ENCODE measurements at places on chromosomes 7 and 10.

DNA sequence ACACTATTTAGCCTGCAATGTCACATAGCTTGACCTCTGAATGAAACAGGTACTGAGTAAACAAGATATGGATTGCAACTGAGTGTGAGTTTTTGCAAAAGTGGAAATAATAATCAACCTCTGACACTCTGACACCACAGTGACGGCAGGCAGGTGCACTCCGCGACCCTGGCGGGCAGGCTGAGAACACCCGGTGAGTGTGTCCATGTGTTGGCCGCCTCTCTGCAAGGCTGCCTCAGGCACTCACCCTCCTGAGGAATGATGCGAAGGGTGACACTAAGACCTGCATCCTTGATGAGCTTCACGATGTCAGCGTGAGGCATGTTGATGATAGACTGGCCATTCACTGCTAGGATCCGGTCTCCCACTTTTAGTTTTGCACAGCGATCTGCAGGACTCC, 336.2 kb downstream of the PHTF2 start:
- DNase-seq: no peak

- no peak for DNase-seq
Observed at GRCh38 chr7:34652809-34653208, 5.2 kb upstream of the NPSR1 start.

DNA sequence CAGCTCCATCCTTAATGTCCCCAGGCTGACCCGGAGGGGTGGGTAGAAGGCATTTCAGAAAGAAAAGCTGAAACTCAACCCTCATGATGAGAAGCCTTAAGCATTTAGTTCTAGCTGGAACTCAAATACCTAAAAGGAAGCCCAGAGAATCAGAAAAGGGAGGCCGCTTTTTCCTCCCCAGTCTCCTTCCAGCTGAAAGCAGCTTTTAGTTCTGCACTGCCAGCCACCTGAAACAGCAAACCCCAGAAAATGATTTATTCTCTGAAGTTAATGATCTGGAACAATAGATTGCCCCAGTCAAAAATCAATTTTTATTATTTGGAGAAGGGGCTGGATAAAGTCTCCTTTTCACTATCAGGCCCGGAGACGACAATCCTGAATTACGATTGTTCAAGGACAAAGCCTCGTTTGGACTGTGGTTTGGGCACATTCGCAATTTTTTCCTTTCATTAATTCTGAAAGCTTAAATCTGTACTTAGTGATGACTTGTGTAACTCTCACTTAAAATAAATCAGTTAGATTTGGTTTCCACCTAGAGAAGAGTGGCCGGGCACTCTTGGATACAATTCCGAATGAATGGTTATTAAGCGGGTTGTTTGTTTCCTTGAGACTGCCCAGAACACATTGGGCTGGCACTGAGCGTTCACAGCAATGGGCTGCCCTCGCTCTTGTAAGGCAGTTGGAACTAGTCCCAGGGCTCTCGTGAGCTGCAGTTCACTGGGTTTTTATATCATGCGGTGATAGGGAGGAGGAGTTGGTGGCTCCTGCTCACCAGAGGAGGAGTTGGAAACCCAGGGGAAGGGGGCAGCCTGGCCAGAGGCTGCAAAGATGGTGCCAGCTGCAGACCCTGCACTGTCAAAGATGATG, 262.2 kb downstream of the CCSER2 start:
- no peak for DNase-seq

GRCh38 chr7:35816514-35816913, 15.7 kb downstream of the SEPTIN7 start:
- no peak for DNase-seq

DNA sequence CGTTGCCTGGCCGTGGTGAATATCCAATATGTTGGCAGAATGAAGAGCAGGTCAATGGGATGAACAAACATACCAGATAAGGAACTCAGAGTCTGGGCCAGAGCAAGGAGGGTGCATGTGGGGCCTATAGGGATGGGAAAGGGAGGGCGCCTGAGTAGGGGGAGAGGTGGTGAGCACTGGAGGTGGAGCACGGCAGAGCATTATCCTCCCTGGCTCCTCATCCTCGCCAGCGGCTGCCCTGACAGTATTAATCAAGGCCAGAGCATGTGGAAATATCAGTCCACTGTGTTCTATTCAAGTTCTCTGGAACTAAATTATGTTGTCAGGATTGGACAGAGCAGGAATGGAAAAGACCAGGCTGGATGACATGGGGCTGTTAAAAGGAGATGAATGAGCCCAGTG, 254.8 kb upstream of the ZMIZ1 start:
- no peak for DNase-seq

- DNase-seq: no peak
Observed at GRCh38 chr10:89042562-89042961, 52.0 kb downstream of the FAS start.

- DNase-seq: no peak
Observed at GRCh38 chr10:10658172-10658785, 359.4 kb upstream of the CELF2 start.

GRCh38 chr7:146172112-146172511, 55.5 kb downstream of the CNTNAP2 start:
- no peak for DNase-seq

DNA sequence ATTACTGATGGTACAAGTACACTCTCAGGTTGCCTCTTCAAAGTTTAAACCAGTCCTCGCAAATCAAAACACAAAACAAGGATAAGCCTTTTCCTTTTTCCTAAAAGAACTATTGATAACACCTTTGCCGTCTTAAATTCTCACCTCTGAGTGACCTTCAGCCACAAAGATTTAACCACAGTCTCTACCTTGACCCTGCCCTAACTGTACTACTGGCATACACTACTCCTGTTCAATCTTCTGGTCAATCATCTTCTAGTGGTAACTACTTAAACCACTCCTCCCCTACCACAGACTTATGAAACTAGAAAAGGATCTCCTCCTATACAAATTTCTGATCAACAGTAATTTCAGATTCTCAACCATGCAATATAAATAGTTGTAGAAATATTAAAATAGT, 15.1 kb downstream of the UPF2 start:
- no peak for DNase-seq

GRCh38 chr10:58653139-58653538, 140.5 kb downstream of the BICC1 start:
- no peak for DNase-seq

GRCh38 chr10:99807786-99808185, 25.3 kb downstream of the ABCC2 start:
- DNase-seq: no peak

GRCh38 chr7:106536079-106536478, 124.9 kb downstream of the CCDC71L start:
- no peak for DNase-seq

- DNase-seq: no peak
Observed at GRCh38 chr10:81920213-81920829, 45.3 kb downstream of the NRG3 start.

- DNase-seq: no peak
Observed at GRCh38 chr7:74371381-74372341, 82.0 kb upstream of the GTF2IRD1 start.

DNA sequence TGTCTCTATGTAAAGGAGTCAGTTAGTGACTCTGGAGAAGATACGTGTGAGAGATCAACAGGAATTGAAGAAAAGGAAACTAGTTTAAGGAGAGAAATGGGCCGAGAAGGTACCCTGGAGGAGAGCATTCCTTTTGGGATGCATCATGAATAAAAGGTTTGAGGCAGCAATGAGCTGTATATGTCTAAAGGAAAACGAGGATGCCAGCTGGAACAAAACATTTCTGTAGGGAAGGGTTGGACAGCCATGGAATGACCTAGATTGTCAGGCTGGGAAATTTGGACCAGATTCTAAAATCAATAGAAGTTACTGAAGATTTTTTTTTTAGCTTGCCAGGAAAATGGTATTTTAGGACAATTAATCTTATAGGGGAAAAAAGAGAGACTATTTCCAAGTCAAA, 17.2 kb upstream of the MPP7 start:
- DNase-seq: no peak

DNA sequence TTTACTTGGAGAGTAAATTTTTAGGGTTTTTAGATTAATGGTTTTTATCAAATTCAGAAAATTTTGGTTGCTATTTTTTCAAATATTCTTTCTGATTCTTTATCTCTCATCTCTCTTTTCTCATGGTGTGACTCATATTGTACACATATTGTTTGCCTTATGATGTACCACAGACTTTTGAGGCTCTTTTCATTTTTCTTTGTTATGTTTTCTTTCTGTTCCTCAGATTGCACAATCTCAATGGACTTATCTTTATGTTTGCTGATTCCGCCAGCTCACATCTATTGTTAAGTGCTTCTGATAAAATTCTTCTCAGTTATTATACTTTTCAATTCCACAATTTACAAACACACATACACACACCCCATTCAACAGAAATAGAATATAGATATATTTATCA, 168.2 kb upstream of the IGFBP3 start:
- DNase-seq: no peak

GRCh38 chr10:77943121-77943901, 16.8 kb upstream of the DLG5 start:
- DNase-seq: peak; percentile 83

GRCh38 chr7:48168159-48168558, 3.1 kb upstream of the ABCA13 start:
- no peak for DNase-seq

DNA sequence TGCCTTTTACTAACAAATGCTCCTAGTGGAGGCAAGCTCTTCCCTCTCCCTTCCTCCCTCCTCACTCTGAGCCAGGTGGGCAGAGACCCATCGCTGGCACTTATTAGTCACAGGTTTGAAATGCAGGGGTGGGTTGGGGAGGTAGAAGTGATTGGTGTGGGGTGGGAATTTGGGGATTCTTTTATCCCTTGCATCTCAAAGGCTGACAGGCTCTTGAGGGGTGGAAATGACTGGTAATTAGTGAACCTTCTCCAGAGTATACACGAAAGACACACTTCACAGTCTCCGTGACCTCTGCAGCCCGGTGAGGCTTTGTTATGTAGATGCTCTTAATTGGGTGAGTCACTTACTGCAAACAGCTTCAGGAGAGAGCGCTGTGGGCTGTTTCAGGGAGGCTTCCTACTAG, 13.9 kb upstream of the LRMDA start:
- DNase-seq: no peak

GRCh38 chr10:69492091-69492745, 41.0 kb downstream of the TSPAN15 start:
- no peak for DNase-seq

DNA sequence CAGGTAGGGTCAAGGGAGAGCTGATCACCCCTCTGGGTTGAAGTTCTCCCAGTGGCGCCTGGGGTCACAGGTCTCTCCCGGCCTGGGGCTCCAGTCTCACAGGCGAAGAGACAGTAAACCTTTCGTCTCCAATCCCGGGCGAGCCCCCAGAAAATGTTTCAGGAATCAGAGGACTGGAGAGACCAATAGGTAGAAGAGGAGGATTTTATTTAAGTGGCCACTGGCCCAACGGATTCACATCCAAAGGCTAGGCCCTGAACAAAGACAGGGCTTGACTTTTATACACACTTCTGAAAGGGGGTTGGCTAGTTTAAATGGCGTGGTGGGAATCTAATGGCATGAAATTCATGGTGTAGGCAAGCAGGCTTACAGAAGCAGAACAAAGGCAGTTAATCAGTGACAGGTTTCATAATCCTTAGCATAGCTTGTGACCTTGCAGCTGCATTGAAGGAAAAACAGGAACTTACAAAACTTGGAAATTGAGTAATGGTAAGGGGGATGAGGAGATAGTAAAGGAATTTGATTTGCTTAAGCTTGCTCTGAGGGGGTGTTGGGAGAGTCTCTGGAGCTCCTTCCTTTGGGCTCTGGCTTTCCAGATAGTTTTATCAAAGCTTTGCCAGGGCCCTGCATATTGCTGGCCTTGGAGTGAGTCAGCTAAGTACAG, 105.5 kb downstream of the TRIM24 start:
- DNase-seq: peak; percentile 68

GRCh38 chr7:100044718-100045117, 4.9 kb upstream of the ZSCAN21 start:
- DNase-seq: no peak

DNA sequence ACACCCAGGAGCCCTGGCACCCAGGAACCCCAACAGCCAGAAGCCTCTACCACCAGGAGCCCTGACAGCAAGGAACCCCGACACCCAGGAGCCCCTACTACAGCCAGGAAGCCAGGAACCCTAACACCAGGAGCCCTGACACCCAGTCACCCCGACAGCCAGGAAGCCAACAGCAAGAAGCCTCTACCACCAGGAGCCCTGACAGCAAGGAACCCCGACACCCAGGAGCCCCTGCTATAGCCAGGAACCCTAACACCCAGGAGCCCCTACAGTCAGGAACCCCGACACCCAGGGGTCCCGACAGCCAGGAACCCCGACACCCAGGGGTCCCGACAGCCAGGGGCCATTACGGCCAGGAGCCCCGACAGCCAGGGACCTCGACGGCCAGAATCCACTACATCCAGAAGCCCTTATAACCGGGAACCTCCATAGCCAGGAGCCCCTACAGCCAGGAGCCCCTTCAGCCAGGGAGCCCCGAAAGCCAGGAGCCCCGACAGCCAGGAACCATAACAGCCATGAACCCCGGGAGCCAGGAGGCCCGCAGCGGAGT, 440 bp upstream of the GLRX3 start:
- no peak for DNase-seq

GRCh38 chr7:39541511-39541910, 24.7 kb upstream of the YAE1 start:
- DNase-seq: no peak

GRCh38 chr7:101411508-101411874, 48.8 kb downstream of the COL26A1 start:
- DNase-seq: no peak

DNA sequence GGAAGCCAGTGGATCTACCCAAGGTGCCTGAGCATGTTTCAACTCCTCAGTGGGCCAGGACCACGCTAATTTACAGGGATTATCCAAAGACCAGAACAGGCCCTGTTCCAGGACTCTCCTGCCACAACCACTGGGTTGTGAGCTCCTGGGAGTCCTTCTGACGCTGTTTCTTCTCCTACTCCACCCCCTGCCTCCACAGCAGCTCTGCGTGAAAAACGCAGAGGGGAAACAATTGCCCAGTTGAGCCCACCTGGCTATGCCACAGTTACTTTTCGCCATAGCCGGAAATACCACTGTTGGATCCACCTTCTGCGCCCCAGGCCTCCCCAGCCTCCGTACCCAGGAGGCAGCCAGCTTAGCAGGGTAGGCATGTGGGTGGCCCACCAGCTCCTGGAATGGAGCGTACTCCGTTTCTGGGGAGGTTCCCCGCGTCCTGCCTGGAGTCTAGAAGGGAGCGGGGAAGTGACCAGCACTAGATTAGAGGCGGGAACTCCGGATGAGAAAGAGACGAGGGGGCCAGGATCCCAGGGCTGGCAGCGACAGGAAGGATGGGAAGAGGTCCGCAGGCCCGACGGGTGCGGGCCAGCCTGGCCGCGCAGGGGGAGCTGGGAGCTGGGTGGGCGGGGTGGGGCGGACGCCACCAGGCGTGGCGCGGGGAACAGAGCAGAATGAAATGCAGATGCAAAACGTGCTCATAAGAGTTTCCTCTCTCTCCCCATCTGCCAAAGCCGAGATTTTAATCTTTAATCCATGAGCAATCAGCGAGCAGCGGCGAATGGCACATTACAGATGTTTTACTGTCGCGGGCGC, 32.1 kb upstream of the PAX2 start:
- DNase-seq: no peak

- no peak for DNase-seq
Observed at GRCh38 chr10:92574548-92575261, 812 bp upstream of the IDE start.

GRCh38 chr10:58981846-58982245, 194.6 kb upstream of the PHYHIPL start:
- no peak for DNase-seq

Data from skeletal muscle cell (primary cell).